ENCODE measurements at places on chromosomes 3 and 15.

DNA sequence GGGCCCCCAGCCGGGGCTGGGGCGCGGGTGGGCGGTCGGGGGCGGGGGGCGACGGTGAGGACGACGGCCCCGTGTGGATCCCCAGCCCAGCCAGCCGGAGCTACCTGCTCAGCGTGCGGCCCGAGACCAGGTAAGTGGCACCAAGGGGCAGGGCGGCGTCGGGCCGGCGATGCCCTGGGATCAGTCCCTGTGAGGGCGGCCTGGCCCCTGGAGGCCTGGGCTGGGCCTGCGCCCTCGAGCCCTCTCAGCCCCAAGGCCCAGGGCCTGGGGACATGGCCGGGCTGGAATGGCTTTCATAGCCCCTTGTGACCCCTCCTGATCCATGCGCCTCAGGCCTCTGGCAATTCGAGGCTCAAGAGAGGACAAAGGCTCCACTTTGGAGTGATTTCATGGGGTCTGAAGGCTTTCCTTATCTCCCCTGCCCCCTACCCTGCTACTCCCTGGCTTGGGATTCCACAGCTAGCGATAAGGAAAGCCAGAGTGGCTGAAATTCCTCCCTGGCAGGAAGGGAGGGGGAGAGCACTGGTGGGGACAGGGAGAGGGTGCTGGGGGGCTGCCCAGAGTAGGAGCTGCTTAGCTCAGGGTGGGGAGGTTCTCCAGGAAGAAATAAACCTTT, 418 bp downstream of the ALPK3 start:
- no peak for DNase-seq

DNA sequence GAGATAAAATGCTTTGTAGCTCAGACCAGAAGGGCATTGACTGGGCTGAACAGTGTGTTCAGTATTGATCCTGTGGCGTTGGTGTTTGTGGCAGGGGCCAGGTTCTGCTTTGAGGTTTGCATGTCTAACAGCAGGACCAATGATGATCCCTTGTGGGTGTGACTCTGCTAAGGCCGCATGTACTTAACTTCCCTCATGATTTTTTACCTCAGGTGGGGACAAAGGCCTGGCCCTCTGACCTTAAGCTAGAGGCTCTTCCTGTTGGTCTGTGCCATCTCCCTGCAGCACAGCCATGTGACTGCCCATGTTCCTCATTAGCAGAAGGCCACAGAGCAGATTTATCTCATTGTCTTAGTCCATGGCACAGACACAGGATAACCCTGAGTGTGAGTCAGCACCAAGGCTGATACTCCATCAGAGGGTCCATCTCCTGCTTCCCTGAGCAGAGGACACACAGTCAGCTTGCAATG, 34.3 kb upstream of the BSN start:
- DNase-seq = no peak

DNA sequence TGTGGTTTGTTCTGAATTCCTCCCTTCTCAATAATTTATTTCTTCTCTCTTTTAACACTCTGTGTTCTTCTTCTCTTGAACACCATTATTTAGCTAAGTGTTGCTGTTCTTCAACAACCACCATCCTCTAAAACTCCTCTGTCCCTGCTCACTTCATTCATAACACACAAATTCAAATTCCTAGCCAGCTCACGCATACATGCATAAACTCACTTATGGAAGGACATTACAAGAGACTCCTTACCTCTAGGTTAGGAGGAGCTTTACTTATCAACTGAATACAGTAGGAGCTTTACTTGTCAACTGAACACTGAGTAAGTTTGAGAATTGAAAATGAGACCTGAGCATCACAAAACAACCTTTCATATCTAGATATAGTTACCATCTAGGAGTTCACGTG, 23.6 kb downstream of the MME start:
- DNase-seq = no peak

GRCh38 chr15:80440024-80440423, 35.8 kb downstream of the ARNT2 start:
- no peak for DNase-seq

DNA sequence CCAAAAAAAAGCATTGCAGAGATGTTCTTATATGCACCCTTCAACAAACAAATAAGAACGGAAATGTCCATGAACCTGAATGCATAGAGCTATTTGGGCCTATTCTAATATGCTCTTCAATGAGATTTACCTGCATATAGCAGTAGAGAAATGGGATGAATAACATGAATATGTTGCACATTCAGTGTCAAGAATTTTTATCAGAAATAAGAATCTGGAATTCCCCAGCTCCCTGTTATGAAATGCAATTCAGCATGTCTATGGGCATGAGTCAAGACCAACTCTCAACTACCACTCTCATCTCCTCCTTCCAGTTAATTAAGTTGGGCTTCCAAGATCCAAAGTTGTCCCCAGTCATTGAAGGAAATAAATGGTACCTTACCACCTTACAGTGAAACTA, 133.7 kb upstream of the ALCAM start:
- DNase-seq = no peak

DNA sequence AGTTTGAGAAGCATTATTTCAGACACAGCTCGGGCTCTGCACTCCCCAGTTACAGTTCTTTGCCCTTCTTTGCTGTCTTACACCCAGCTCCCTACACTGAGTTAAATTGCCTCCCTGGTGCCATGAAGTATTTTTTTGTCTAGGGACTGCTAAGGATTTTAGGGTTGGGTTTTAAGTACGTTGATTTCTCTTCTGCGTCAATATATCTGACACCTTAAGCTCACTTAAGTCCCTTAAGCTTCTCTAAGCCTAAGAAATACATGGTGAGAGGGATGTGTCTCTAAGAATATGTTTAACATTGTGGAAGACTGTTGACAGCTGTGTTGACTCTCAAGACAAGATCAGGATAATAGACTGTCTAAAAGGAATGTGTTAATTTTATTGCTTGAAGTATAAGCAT, 400.5 kb downstream of the PTPRG start:
- no peak for DNase-seq

- no peak for DNase-seq
Measured at GRCh38 chr15:94056314-94056713, 175.0 kb upstream of the MCTP2 start.

DNA sequence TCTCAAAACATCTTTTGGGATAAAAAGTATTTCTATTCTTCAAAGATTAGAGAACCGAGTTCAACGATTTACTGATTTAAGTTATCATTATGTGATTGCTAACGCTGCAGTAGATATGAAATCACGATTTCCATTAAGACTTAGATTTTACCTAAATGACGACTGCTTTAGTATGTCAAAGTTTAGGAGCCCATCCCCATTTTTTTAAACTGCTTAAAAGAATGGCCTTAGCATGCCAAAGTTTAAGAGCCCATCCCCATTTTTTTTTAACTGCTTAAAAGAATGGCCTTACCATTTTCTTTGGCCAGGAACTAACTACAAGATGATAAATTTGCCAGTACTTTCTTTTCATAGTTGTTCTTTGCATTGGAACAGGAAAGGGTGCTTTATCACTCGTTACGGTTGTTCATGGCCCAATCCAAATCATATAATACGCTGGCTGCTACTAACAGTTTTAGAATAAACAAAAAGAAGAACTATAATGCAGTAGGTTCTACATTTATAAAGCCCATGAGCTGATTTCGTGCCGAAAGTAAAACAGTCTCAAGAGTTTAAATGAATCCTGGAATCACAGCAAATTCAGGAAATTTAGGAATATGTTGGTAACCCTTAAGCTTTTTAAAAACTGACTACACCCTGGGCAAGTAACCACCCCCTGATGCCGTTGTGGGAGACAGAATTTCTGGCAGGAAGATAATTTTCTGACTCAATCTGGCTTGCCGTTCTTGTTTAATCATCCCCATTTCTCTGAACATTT, 869 bp upstream of the TSC22D2 start:
- no peak for DNase-seq

DNA sequence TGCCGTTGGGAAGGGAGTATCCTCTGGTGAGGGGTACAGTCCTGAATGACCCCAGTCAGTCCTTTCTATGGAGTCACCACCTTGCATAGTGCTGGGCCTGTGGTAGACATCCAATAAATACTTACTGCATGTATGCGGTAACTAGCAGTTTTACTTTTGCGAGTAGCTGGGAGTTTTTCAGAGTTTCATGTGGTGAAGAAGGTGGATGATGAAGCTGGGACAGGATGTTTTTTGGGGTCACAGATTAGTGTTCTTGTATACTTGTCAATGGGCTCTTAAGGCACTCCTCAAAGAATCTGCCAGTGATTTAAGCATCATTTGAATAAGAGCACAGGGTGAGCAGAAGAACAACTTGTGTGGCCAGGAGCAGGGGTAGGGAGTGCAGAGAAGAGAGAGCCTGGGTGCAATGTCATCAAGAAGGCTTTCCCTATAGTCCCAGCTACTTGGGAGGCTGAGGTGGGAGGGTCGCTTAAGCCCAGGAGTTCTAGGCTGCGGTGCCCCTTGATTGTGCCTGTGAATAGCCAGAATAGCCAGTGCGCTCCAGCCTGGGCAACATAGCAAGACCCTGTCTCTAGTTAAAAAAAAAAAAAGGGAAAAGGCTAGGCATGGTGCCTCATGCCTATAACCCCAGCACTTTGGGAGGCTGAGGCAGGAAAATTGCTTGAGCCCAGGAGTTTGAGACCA, 22.1 kb downstream of the PPCDC start:
- no peak for DNase-seq

DNA sequence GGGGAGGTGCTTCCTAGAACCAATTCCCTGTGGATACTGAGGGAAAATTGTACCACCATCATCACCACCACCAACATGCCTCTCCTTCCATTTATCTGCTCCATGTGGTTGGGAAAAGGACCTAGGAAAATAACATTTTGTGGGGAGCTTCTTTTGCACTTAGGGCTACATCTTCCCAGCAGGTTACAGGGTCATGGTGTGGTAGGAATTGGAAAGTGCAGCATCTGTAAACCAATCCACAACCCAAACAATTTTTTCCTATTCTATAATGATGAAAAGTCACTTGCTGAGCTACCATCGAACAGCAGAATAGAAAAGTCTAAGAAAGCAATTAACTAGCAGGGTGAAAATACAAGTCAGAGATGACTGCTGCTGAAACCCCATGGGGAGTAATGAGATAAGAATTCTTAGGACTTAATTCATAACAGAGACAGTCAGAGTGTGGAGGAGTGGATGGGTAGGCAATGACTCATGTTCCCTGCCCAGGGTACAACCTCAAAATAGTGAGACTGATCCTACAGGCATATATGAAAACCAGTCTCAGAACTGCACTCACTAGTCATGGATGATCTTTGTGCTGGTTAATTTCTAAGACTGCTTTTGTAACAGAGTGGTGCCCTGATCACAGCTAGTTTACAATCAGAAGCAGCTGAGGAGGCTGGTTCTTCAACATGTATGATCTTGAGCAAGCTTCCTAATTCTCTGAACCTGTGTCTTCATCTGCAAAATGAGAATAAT, 38.1 kb upstream of the LEKR1 start:
- no peak for DNase-seq

- no peak for DNase-seq
Measured at GRCh38 chr15:101131489-101132389, 120.1 kb downstream of the CHSY1 start.

- no peak for DNase-seq
Measured at GRCh38 chr3:112778353-112778948, 68.2 kb downstream of the CD200R1L start.

GRCh38 chr15:42077689-42078088, 16.7 kb downstream of the PLA2G4D start:
- no peak for DNase-seq

DNA sequence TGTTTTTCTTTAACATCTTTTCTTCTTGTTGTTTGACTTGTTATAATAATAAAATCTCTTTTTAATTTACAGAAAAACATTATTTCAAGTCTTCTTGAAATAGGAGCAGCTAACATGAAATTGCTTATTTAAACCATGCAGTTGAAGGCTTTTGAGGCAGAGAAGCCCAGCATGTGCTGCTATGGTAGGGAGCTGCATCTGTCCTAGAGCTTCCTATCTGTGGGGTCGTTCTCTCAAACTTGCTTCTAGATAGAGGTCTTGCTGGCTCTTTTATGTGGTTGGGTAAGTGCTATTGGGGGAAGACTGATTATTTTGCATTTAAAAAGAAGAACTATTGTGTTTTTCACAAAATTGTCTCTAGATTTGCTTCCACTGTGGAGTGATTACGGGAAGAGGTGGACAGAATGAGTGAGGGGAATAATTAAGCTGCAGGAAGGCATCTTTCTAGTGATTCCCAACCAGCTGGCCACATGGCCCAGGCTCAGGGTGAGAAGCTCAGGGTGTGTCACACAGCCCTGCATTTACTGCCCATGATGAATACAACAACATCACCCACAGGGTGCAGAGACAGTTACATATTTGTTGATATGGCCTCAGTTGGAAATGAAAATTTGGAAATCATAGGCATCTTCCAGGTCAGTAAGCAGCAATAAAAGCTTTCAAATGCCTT, 98.7 kb downstream of the CHST2 start:
- DNase-seq = no peak

DNA sequence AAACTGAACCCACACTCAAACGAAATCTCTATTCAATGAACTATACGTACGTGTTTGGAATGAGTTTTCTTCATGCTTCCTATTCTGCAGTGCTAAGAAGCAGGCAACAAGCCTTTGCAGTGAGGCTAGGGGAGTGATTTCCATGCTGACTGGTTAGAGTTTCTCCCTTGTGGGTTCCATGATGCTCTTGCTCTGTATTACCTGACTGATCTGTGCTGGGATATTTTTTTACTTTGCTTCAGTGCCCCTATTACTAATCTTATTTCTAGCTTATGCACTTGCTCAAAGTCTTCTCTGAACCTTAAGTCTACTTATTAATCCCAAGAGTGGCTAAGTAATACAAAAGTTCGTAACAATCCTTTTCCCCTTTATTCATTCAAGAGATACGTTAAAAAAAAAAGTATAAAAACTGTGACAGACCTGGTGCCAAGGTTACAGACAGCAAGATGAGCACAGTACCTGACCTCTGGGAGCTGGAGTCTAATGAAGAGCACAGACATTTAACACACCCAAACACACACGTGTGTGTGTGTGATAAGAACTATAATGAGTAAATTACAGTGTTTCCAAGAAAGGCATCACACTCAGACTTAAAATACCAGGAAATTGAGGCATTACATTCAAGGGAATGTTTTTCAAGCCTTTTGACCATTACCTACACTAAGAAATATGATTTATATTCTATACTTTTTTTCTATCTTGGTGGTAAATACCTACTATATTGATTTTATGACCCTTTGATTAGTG, 50.5 kb upstream of the FBN1 start:
- no peak for DNase-seq

DNA sequence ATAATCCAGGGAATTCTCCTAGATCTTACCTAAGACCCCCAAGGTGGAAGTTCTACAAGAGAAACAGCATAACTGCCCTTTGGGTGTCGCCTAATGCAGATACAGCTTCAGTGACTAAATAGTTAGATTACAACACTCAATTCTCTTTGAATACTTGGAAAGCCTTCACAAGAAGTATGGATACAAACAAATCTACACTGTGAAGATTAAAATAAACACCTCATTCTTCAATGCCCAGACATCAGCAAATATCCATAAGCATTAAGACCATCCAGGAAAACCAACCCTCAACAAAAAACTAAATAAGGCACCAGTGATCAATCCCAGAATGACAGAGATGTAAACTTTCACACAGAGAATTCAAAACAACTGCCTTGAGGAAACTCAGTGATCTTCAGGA, 963.2 kb downstream of the PLOD2 start:
- no peak for DNase-seq

DNA sequence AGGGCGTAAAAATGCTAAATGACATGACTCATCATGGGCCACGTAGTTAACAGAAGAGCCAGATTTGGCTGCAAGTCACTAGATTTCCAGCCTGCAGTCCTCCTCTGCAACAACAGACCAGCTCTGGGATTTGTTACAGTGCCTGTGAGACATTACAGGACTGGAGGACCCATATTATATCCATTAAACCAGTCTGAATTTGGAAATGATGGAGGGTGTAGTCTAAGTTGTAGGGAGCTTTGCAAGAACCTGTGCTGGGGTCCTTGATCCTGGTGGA, 10.8 kb downstream of the ZNF774 start:
- DNase-seq = no peak
